ENCODE measurements at places on chromosomes 1 and 21. TPM values are rescaled to one million over a fixed set of nuclear protein-coding genes. Genes with fewer than 3 reads are reported as not detected.

MCOLN3 gene
- 4.2 TPM for polyA plus RNA-seq

IL12RB2 gene
- not detected for polyA plus RNA-seq

DNA sequence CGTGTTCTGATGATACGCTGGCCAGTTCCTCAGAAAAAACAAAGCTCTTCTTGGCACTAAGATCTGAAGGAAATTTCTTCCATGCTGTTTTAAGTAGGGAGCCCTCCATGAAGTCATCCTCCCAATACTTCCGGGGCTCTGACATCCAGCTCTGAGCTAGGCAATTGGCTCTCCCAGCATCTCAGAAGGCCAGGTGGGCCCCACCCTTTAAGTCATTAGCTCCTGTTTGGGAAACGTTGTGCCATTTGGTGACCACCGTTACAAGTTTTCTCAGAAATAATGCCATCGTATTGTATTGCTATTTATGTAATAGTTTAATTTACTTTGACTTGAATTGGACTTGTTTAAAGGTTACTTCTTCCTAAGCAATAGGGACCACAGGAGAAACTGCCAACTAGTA lies 130.3 kb upstream of the EDN2 start:
- no peak for DNase-seq

DNA sequence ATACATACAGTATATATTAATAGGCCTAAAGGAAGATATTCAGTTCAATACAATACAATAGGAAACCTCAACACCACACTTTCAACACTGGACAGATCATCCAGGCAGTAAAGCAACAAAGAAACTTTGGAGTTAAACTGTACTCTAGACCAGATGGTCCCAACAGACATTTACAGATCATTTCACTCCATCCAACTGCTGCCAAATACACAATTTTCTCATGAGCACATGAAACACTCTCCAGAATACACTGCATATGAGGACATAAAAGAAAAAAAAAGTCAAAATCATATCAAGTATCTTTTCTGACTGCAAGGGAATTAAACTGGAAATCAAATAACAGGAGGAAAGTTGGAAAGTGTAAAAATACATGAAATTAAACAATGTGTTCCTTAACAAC lies 607.5 kb upstream of the BRINP3 start:
- no peak for DNase-seq
